ENCODE measurements at places on chromosomes 4 and X. TPM values are rescaled to one million over a fixed set of nuclear protein-coding genes. Genes with fewer than 3 reads are reported as not detected.

DNA sequence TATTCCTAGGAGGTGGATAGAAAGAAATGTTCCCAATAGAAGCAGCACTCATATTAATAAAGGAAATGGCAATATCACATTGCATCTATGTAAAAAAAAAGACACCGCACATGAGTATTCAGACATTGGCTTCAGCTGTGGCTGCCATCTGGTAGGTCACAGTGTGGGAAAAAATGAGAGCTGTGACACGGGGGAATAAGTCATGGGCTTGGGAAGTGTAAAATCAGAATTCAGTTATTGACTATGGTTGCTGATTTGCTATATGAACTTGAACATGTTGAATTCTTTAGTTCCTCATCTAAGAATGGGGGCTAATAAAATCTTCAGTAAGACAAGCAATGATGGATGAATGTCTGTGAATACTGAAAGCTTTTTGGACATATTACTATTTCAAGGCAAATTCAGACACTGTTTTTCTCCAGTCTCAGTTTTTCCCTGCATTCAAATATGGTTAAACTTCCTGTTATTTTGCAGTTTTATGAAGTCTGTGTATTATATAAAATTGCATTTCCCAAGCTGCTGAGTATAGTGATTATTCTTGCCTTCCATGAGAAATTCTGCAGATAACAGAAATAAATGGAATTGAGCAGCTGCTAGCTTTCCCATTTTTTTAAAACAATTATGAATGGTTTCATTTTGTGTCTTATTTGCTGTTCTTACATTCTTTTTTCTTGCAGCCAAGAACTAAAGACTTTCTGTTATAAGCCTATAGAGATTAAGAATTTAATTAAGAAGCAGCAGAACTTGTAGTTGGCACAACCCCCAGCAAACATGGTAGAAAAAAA is 221.0 kb downstream of the ANKRD50 start:
- no peak for DNase-seq

- DNase-seq = no peak
These were observed 48.3 kb downstream of the HMGB3 start for GRCh38 chrX:151031391-151031975.

- no peak for DNase-seq
These were observed 10.1 kb upstream of the RNF4 start for GRCh38 chr4:2458546-2459491.

- DNase-seq = no peak
These were observed 38.9 kb downstream of the ANXA10 start for GRCh38 chr4:168131196-168131595.

DNA sequence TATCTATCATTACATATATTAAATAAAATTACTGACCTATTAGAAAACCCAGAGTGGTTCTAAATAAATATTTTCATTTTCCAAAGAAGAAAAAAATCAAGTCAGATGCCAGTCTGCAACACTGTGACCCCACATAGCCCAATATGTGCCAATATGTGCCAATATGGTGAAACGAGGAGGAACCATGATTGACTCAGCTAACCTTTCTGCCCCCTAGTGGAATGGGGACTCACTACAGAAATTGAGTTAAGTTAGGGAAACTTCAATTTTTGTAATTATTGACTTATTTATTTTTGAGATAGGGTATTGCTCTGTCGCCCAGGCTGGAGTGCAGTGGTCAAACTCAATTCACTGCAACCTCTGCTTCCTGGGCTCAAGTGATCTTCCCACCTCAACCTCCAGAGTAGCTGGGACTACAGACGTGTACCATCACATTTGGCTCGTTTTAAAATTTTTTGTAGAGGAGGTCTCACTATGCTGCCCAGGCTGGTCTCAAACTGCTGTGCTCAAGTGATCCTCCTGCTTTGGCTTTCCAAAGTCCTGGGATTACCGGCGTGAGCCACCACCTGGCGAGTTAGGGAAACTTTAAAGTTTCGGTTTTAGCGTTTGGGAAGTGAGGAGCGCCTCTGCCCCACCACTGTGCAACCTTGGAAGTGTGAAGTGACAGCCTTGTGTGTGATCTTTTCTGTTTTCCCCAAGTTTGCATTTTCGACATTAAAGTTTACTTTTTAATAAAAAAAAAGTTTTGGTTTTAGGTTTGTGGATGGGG is 116.8 kb upstream of the SHISA3 start:
- DNase-seq = no peak

GRCh38 chr4:125280892-125281403 is 33.8 kb upstream of the FAT4 start:
- no peak for DNase-seq

- no peak for DNase-seq
These were observed 30.8 kb upstream of the CD40LG start for GRCh38 chrX:136616987-136617685.

DNA sequence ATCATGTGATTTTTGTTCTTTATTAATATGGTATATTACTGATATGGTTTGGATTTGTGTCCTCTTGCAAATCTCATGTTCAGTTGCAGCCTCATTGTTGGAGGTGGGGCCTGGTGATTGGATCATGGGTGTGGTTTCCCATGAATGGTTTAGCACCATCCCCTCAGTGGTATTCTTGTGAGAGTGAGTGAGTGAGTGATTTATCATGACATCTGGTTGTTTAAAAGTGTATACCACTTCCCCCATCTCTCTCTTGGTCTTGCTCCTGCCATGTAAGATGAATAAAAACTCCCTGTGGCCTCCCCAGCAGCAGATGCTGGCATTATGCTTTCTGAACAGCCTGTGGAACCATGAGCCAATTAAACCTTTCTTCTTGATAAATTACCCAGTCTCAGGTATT is 111.5 kb downstream of the TAB3 start:
- no peak for DNase-seq

- DNase-seq = no peak
These were observed 5.2 kb downstream of the SPATA4 start for GRCh38 chr4:176189891-176190795.

- no peak for DNase-seq
These were observed 10.1 kb upstream of the GSX2 start for GRCh38 chr4:54089875-54090274.

DNA sequence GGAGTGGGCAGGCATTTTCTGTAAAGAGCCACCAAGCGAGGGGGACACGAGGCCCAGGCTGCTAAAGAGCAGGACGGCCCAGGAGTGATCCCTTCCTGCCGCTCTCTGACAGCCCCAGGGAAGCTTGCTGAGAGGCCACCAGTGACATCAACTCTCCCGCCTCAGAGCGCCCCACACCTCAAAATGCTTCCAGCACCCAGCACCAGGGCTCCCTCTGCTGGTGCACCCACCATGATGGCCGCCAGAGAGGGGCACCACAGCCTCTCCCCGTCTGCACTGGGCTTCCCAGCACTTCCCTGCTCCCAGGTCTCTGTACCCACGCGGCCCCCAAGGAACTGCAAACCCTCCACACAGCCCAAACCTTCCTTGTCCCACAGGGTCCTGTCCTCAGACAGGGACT is 40.4 kb downstream of the GAK start:
- no peak for DNase-seq

DNA sequence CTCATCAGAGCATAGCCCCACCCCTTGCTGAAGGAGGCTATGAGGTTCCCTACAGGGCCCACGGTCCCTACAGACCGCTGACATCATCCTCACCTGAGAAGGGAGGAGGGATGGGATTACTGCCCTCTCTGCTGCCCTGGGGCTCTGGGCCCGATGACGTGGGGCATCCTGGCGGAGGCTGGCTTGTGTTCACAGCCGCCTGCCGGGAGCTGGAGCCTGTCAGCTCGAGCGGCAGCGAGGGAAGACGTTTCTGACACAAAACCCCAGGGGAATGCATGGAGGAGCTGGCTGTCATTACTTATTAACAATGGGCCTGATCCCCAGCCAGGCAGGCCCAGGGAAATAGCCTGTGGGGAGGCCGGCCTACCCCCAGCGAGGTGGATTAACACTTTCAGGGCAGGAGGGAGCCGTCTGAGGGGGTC is 106.6 kb upstream of the ATP6AP2 start:
- DNase-seq = no peak

- DNase-seq = no peak
These were observed 836.9 kb upstream of the HS3ST1 start for GRCh38 chr4:12265554-12265953.

GRCh38 chrX:56313308-56313707 is 81.2 kb downstream of the KLF8 start:
- no peak for DNase-seq

GRCh38 chr4:5412751-5413150 is 295.6 kb downstream of the EVC2 start:
- no peak for DNase-seq

DNA sequence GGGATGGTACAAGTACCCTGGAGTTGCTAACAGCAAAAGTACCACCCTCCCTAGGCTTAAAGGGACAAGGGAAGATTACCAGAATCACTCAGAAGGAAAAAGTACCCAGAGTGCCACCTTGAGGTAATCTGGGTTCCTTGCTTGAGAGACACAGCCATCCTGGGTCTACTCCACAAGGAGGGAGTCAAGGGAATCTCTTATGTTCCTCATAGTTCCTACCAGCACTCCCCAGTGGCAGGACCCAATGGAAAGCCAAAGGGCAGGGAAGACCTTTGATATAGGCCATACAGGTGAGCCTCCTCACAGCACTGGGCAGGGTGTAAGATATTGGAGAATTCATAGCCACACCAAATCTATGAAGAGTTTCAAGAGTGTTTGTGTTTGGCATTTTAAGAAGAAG is 5.7 kb downstream of the IL2 start:
- DNase-seq = no peak

DNA sequence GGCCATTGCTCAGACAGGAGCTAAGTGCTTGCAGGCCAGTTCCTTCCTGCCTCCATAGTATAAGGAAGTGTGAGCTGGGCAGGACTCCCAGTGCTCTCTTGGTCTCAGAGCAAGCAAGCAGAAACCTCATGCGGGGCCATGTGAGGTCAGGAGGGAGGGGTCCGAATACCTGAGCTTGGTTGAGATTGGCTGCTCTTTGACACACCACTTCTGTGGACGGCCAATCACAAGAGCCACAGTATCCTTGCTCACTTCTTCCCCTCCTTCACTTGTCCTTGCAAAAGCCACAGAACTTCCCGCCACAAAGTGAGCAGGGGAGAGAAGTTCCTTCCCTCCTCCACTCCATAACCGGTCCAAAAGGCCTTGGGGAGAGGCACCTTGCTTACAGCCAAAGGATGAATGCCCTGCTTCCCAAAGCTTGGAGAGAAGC is 56.7 kb downstream of the PRPS1 start:
- no peak for DNase-seq

GRCh38 chr4:161948026-161948770 is 215.6 kb downstream of the FSTL5 start:
- DNase-seq = no peak

- DNase-seq = no peak
These were observed 196.4 kb upstream of the DDX53 start for GRCh38 chrX:22803353-22803752.

GRCh38 chr4:62434921-62435320 is 1234.8 kb downstream of the ADGRL3 start:
- no peak for DNase-seq

- DNase-seq = no peak
These were observed 300.9 kb upstream of the HS3ST1 start for GRCh38 chr4:11729548-11729947.

GRCh38 chr4:137414802-137415201 is 117.5 kb downstream of the PCDH18 start:
- DNase-seq = no peak

- DNase-seq = no peak
These were observed 247.8 kb upstream of the FAM47A start for GRCh38 chrX:34379891-34380290.

DNA sequence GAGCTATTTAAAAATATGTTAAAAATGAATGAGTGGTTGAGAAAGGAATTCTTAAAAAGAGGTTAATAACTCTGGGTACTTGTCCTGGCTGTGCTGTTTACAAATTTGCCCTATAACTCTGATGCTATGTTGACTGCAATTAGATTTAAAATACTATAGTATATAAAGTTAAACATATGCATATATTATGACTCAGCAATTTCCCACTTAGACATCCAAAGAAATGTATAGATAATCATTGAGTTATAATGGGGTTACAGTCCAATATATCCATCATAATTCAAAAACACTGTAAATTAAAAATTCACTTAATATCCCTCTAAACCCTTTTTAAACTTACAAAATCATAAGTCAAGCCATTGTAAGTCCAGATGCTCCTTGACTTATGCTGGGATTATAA is 430.3 kb downstream of the PACRGL start:
- DNase-seq = no peak

DNA sequence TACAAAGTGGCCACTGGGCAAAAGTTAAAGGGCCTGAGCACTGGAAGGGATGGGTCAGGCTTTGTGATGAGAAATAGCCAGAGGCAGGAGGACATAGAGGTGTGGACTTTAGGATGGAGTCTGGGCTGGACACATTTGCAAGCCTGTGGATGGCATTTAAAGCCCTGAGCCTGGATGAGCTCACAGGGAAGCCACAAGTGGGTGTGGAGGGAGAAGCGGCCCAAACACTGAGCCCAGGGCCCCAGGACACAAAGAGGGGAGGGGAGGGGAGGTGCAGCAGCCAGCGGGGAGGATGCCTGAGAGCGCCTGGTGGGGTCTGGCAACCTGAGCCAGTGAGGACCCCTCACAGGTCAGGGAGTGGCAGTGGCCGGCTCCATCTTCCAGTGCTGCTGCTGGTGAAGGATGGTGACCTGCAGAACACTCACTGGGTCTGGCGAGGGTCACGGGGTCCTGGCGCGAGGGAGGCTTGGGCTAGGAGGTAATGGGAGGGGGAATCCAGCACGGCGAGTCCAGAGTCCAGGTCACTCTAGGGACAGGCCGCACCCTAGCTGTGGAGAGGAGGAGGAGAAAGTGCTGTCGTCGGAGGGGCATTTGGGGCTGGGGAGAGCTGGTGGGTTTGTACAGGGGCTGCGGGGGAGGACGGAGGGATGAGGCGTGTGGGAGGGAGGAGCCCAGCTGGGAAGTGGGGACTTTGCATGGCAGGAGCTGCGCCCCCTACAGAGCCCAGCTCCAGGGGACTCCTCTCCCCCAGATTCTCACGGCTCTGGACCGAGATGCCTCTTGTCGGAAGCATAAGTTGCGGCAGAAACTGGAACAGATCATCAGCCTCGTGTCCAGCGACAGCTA is 7.0 kb downstream of the LAGE3 start:
- DNase-seq = no peak

GRCh38 chr4:10050721-10051120 is 29.4 kb upstream of the SLC2A9 start:
- no peak for DNase-seq

GRCh38 chr4:98193459-98194105 is 50.3 kb upstream of the STPG2 start:
- no peak for DNase-seq

Gene TSC22D3
- 25.9 TPM for total RNA-seq

Gene PNMA6F
- total RNA-seq = not detected

Gene NBDY
- total RNA-seq = 4.9 TPM

Gene ATOH1
- total RNA-seq = not detected

Gene ADH1C
- not detected for total RNA-seq

Gene SHROOM3
- total RNA-seq = 3.3 TPM

Gene WAS
- not detected for total RNA-seq

Gene LEF1
- not detected for total RNA-seq

Gene ZCCHC18
- total RNA-seq = 0.88 TPM

Gene ZAR1
- total RNA-seq = not detected

Gene MID1IP1
- 30.4 TPM for total RNA-seq

Gene PRSS12
- total RNA-seq = not detected

Gene CCDC160
- total RNA-seq = not detected
